ENCODE measurements at places on chromosomes 16 and 17.

DNA sequence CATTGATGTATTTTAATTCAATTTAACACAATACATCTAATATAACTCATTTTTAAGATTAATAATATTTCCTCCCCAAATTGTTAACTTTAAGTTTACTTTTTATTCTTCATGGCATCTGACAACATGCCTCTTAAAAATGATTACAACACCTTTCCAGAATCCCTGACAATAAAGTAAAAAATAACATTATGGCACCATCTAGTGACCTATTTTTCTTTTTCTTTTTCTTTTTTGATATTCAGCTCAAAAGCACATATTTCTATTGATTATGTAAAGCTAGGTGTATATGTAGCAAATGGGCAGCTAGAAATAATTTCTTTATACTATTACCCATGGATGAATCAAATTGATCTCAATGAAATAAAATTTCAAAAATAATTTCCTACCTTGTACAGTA is 834.3 kb upstream of the CDH8 start:
- DNase-seq: no peak

- no peak for DNase-seq
Measured at GRCh38 chr17:48055531-48056245, 7.5 kb downstream of the NFE2L1 start.

GRCh38 chr17:7329997-7330637 is 982 bp upstream of the NEURL4 start:
- DNase-seq: no peak

GRCh38 chr17:2237521-2237921 is 66.1 kb downstream of the SMG6 start:
- no peak for DNase-seq

DNA sequence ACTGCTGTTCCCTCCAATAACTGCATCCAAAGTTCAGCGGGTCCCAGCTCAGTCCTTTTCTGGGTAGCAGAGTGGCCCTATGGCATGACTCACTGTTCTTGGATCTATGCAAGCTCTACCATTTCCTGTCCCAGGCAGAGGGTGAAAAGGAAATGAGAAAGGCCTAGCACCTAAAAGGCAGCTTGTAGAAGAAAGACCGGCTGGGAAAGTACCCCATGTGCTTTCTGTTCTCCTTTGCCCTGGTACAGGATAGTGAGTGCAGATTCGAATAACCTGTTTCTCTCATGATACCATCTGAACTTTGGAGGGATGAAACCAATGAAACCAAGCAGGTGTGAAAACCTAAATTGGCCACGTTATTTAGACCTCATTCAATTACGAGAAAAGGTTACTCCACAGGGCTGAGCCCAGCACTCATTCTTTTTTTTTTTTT is 12.7 kb upstream of the HASPIN start:
- DNase-seq: no peak

DNA sequence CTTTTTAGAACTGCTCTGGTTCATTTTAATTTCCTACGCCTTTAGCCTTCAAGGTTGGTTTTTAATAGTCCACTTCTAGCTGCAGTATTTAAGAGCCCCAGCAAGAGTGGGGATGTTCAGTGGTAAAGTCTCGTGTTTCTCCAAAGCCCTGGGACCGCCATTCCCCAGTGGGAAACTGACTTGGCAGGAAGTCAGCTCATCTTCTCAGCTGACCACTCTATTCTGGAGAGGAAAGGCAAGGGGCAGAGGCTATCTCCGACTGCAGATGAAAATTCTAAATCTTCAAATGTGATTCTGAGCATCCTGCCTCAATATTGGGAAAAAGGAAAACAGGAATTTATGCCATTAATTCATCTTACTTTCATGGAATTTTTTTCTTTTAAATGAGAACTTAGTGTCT is 35.5 kb downstream of the HS3ST3B1 start:
- no peak for DNase-seq

DNA sequence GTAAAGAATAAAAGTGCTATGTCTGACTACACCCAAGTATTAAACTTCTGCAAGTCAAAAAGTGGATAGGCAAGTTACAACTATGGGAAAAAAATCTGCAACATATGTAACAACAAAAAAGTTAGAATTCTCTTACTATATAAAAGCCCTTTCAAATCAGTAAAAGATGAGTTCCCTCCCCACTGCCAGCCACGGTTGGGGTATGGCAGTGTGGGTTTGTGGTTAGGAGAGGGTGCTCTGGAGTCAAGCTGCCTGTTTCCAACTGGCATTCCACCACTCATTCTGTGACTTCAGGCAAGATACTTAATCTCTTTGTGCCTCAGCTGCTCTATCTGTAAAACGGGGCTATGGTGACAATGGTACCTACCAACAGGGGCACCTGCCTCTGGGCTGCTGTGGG is 26.6 kb upstream of the MFSD6L start:
- DNase-seq: no peak

GRCh38 chr16:17780181-17780580 is 309.4 kb upstream of the XYLT1 start:
- DNase-seq: no peak

- no peak for DNase-seq
Measured at GRCh38 chr17:36017799-36018198, at the start of gene CCL23. TSS of gene CCL23 (minus strand) at chr17:36017972. CDS start at chr17:36017897, 75 bp downstream.

DNA sequence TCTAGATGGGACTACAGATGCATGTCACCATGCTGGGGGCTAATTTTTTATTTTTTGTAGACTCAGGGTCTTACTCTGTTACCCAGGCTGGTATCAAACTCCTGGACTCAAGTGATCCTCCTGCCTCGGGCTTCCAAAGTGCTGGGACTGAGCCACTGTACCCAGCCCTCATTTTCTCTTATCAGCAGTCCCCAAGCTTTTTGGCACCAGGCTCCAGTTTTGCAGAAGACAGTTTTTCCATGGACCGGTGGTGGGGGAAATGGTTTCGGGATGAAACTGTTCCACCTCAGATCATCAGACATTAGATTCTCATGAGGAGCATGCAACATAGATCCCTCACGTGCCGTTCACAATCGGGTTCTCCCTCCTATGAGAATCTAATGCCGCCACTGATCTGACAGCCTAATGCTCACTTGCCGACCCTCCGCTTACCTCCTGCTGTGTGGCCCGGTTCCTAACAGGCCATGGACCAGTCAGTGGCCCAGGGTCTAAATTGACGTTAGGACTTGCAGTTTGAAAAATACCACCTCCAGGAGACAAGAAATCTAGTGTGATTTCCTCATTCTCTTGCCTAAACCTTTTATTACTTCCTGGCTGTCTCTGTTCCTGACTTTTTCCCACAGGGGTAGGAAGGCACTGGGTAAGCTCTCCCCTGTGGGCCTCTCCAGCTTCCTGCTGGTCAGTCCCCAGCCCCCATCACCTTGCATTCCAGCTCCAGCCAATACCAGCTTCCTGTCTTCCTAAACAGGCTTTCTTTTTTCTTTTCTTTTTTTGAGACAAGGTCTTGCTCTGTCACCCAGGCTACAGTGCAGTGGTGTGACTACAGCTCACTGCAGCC is 9.3 kb upstream of the CNP start:
- DNase-seq: no peak

GRCh38 chr17:67602974-67603373 is 114.8 kb upstream of the NOL11 start:
- DNase-seq: no peak

- DNase-seq: no peak
Measured at GRCh38 chr16:68348639-68349445, 38.0 kb downstream of the PRMT7 start.

DNA sequence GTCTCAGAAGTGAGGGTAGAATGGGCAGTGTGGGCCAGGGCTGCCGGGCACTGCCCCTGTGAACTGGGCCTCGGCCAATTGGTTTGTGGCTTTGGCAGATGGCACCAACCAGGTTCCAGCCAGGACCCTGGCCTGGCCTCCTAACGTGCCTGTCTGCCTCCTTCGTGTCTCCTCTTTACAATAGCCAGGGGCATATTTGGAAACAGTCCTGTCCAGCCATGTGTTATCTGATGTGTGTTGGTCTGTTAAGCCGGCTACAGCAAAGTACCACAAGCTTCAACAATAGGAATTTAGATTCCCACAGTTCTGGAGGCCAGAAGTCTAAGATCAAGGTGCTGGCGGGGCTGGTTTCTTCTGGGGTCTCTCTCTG is 14.6 kb downstream of the CRISPLD2 start:
- no peak for DNase-seq

Measured in right kidney (tissue), 9 donors.